ENCODE measurements at places on chromosomes 7 and 10. TPM values are rescaled to one million over a fixed set of nuclear protein-coding genes. Genes with fewer than 3 reads are reported as not detected.

MSS51 gene
- 1.8 TPM for total RNA-seq

TEX36 gene
- not detected for total RNA-seq

ACTL6B gene
- not detected for total RNA-seq

CUX1 gene
- 51.3 TPM for total RNA-seq

CREB5 gene
- 48.1 TPM for total RNA-seq

VIPR2 gene
- under 0.01 TPM for total RNA-seq

C1QL3 gene
- not detected for total RNA-seq

MMP21 gene
- total RNA-seq = not detected

ACBD7 gene
- total RNA-seq = 0.99 TPM

DGKI gene
- 1.7 TPM for total RNA-seq

PAX4 gene
- total RNA-seq = not detected

RAMP3 gene
- total RNA-seq = 0.58 TPM
